NCI-H146 (cell line): ENCODE measurements at places on chromosomes 5 and 9.
A peak's percentile ranks its signal among the peaks of the same experiment; 100 is the strongest.

- DNase-seq = no peak
These were observed 80.3 kb downstream of the OSMR start for GRCh38 chr5:38926121-38926520.

DNA sequence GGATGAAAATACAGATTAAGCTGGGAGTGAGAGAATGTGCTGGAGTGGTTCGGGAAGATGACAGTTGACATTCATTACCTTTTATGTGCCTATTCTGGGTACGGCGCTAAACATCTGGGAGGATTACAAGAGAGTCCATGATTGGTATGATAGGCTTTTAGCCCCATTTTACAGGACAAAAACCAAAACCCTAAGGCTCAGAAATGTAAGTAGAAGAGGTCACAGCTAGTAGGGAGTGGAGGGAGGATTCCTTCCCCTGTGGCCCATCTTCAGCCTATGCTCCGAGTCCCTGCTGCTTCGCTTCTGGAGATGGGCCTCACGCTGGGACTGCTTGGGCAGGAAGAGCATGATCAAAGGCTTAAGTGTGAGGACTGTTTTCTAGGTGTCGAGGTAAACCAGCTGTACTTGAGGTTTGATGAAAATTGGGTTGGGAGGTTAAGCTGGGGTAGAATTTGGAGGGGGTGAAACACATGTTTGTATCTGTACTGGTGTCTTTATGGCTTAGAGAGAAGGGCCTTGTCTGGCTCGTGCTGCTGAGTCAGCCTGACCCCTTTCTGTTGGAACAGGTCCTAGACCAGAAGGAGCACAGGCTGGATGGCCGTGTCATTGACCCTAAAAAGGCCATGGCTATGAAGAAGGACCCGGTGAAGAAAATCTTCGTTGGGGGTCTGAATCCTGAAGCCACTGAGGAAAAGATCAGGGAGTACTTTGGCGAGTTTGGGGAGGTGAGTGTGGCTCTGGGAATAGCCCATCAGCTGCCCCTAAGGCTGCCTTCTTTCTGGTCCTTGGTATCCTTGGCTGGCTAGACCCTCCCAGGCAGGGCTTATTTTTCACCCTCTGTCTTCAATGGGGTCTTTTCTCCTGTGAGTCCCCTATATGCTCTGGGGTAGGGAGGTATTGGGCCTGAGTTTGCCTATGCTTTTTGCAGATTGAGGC lies 2.1 kb downstream of the HNRNPAB start:
- DNase-seq = no peak

- DNase-seq = no peak
These were observed 730 bp upstream of the GZMA start for GRCh38 chr5:55101556-55102276.

DNA sequence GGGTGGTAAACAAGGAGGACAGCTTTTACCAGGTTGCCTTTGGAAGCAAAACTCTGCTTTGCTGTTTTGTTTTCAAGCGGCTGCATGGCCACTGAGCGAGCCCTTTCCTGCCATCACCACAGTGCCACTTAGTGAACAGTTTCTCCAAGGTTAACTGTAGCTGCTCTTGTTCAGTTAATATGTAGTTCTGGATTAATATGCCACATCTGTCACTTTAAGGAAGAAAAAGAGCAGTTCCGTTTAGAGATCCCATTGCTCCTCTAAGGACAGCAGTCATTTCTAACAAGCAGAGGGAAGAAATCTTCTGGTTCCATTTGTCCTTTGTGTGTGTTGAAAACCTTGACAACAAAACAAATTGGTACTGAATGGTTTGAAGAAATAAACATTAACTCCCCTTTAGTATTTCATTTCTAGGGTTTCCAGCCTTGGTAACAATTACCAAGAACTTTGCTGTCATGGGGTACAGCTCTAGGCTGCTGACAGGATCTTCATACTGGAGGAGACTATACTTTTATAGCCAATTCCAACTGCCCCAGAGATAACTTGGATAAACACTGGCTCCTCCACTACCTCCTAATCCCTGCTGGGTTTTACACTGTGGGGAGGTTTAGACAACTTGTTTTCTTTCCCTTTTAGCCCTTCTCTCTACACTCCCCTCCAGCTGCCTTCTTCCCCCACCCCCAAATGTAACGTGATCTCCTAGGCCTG lies 10.3 kb upstream of the ABL1 start:
- peak; percentile 52 for DNase-seq

GRCh38 chr9:92097997-92098482 lies 17.2 kb downstream of the SPTLC1 start:
- DNase-seq = no peak

DNA sequence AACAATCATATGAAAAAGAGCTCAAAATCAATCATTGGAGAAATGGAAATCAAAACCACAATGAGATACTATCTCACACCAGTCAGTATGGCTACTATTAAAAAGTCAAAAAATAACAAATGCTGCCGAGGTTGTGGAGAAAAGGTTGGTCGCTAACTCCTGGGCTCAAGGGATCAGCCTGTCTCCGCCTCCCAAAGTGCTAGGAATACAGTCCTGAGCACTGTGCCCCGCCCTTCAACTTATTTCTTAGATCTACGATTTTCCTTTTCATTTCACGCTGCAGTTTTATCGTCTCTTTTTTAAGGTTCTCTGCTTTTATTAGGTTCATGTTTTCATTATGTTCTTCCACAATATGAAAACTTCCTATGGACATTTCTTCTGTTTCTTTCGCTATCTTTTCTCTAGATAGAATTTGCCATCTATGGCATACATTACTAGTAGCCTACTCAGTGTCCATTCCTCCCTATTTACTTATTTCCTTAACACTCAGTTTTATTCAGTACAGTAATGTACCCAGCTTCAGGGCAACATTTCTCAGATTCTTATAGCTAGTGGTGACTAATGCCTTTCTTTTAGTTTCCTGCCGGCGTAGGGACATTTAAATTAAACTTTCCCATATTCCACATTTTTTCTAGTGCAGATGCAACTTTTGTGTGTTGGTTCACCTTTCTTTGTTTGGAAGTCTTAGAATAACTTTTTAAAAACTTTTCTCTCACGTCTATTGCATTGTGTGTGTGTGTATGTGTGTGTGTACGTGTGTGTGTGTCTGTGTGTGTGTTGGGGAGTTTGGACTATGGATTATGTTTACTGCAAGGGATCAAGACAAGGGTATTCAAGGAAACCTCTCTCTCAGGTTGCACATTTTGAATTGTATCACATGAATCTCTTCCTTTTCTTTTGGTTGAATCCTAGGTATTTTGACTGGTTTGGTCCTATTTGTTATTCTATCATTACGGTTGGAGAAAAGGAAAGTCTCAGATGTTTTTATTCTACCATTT lies 21.6 kb upstream of the FBN2 start:
- no peak for DNase-seq

GRCh38 chr9:70285246-70285645 lies 26.5 kb downstream of the SMC5 start:
- no peak for DNase-seq
